ENCODE measurements at places on chromosomes 12 and 14.

- DNase-seq = no peak
Observed at GRCh38 chr14:78752518-78753188, 582.5 kb downstream of the NRXN3 start.

- DNase-seq = no peak
Observed at GRCh38 chr14:24369463-24369862, 1.5 kb downstream of the NFATC4 start.

DNA sequence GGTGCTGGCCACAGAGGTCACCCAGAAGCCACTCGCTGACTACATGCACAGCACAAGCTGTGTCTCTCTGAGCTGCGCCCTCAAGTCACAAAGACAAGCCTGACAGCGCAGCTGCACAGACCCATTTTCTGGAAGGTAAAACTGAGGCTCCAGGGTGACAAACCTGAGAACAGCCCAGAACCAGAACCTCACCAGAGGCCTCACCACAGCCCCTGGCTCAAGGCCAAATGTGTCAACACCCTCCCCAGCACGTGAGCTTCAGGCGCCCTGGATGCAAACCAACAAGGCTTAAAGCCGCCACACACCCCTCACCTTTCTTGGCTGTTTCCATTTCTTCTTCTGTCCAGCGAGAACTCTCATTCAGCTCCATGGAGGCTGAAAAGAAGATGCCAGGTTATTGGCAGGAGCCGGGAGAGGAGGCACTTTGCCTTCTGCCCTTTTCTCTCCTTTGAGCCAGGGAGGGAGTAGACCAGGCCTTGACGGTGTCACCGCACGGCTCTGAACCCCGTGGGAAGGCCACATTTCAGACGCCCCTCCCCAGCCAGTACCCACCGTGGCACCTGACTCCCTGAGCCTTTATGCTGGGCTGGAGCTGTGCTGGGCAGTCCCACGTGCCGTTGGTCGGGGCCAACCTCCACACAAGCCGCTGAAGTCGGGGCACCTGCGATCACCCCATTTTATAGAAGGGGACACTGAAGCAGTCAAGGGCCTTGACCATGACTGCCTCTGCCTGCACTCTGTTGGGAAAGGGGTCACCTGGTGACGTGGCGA lies 103.1 kb downstream of the RFLNA start:
- DNase-seq = no peak

DNA sequence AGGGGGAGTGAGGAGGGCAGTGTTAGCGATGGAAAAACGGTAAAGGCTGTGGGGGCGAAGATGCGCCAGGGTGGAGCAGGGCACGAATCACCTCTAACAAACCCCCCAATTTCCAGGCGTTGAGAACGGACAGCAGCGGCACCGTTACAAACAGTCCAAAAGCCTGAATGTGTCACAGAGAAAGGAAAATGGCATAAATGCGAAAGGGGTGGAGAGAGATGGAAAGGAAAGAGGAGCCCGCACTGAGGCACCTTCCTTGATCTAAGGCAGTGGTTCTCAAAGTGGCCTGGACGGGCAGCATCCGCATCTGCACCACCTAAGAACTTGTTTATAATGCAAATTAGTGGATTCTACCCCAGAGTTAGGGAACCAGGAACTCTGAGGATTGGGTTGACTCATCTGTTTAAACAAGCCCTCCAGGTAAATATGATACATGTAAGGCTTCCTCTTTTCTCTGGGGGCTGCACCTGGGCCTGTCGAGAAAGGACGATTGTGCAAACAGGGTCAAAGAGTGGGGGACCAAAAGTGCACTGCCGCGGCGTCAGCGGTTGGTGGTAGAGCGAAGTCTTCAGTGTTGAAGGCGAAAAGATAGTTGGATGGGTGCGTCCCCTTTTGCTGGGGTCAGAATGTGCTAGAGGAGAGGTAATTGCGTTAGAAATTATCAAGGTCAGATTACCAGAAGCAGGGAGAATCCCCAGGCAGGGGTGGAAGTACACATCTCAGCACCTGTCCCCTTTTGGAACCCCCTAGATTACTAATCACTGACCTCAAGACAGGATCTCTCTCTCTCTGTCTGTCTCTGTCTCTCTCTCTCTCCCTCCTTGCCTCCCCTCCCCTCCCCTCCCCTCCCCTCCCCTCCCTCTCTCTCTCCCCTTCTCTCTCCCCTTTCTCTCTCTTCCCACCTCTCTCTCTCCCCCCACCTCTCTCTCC lies 1.3 kb upstream of the KCNH5 start:
- peak; percentile 11 for DNase-seq

- DNase-seq = no peak
Observed at GRCh38 chr14:94018308-94018707, 7.8 kb upstream of the OTUB2 start.

DNA sequence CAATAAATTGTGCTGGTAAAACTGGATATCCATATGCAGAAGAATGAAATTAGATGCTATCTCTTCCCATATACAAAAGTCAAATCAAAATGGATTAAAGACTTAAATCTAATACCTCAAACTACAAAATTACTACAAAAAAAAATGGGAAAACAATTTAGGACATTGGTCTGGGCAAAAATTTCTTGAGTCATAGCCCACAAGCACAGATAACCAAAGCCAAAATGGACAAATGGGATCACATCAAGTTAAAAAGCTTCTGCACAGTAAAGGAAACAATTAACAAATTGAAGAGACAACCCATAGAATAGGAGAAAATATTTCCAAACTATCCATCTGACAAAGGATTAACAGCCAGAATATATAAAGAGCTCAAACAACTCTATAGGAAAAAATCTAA lies 264.6 kb downstream of the NUAK1 start:
- DNase-seq = no peak

- DNase-seq = no peak
Observed at GRCh38 chr12:47748507-47748828, 10.2 kb downstream of the RAPGEF3 start.

DNA sequence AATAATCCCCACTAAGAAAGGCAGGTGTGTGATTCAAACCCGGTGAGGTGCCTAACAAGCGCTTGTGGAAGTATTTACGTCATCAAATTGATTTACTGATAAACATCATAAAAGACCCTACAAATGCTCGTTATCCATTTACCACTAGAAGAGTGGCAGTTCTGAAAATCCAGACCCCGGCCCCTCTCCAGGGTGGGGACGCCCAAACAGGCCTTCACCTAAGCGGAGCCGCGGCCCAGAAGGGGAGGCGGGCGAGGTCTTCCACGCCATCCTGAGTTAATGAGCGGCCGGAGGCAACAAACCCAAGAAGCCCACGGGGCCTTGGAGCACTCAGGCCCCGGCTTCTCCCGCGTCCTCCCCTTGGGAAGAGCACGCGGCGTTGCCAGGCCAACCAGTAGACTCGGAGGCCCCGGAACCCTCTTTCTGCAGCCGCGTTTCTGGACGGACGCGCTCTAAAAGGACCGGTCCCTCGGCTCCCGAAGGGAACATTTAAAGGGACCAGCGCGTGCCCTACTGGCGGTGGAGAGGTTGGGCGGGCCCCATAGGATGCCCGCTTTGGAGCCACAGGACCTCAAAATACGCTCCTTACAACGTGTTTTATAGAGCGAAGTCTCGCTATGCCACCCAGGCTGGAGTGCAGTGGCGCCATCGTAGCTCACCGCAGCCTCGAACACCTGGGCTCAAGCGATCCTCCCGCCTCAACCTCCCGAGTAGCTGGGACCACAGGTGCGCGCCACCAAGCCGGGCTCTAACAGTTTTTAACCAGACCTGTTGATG lies 3.5 kb downstream of the PTPN21 start:
- peak; percentile 71 for DNase-seq

GRCh38 chr12:120119271-120119973 lies 2.9 kb upstream of the RAB35 start:
- no peak for DNase-seq

GRCh38 chr14:101125313-101125712 lies 221.8 kb upstream of the RTL1 start:
- no peak for DNase-seq

- no peak for DNase-seq
Observed at GRCh38 chr14:57060276-57060955, 208.3 kb downstream of the EXOC5 start.

DNA sequence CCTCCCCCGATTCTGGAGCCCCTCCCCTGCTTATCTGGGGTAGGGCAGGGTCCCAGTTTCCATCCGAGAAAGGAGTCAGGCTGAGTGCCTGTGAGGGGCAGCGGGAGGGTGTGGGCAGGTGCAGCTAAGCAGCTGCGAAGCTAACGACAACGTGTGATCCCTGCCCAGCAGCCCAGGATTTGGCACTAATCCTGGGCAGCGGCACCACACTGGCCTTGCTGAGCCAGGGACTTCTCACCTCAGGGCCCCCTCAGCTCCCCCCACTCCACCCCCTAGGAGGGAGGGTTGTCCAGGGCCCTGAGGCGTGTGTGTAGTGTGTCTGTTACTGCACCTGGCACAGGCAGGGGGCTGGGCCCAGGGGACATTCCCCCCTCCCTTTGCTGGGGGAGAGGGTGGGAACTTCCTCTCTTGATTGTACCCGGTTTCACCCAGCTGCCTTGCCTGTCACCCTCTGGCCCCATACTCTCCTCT lies 1.8 kb downstream of the SMIM41 start:
- peak; percentile 80 for DNase-seq

DNA sequence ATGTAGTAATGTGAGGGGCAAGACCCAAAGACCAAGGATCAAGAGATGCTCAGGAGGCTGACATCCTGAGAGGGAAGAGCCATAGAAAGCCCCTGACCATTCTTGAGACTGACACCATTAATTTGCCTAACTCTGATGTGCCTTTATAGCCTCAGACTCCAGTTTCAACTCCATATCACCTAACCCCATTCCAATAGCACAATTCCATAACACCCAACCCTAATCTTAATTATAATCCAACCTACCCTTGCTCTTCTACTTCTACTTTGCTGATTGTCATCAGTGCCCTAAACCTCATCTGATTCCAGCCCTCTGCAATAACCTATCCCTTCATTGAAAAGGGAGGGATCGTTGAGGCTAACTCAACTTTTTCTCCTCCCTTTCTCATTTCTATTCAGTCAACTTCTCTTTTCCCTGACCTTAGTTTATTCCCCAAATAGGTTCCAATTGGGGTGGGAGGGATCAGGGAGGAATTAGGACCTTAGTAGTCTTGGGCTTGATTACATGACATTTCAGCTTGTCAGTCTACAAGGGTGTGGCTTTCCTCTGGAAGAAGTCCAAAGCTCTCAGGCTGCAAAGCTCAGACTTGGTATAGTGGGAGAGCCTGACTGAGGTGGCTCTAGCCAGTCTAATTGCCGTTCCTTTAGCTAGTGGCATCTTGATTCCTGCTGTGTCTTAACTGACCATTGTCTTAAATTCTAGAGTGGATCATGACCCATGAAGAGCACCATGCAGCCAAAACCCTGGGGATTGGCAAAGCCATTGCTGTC lies 3.1 kb downstream of the PFKM start:
- no peak for DNase-seq

GRCh38 chr12:52969828-52970569 lies 21.1 kb downstream of the KRT18 start:
- no peak for DNase-seq
